Epithelial cell of esophagus (primary cell): ENCODE measurements at places on chromosomes 2 and 18.

DNA sequence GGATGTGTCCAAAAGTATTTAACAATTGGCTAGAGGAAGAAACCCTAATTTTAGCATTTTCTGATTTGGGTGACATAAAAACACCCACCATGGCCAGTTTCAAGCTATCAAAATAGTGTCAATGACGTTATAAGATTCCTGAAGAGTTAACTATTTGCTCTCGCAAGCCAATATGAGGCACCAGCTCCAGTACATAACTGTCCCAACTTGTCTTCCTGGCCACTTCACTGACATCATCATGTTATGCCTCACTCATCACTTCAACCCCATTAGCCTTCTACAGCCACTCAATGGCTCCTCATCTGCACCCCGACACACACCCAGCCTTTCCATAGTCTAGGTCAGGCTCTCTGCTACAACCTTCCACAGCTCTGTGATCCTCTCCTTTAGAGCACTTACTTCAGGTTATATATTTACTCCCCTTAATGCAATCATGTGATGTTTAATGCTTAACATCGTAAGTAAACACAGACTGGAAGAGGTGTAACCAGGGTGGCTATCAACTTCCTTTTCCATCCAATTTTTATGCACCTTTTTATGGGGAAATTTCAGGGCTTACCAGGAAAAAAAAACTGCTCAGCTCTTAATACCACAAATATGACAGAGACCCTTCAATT lies 158.7 kb downstream of the VWC2L start:
- peak; percentile 82 for DNase-seq

DNA sequence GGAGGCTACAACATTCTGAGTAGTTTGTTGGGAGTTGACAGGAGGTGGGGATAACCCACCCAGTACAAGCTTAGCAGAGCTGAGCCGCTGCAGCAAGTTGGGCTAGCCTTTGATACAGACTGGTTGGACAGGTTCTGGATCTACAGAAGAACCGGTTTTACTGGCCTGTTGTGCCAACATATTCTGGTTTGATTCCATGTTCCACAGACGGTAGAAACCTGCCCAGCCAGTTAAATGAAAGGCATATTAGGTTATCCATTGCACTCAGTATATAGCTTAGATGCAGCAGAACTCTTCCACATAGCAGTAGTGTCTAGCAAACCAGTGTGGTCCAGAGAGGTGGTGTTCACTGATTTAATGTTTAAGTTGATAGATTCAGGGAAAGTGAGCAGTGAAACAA lies 19.3 kb upstream of the RBBP8 start:
- peak; percentile 99 for DNase-seq

- DNase-seq = no peak
These were observed 363.4 kb upstream of the GCFC2 start for GRCh38 chr2:76073992-76074604.

- DNase-seq = no peak
These were observed 27.2 kb downstream of the IL1R2 start for GRCh38 chr2:102018823-102019445.

- DNase-seq = no peak
These were observed 81.4 kb downstream of the SNTG2 start for GRCh38 chr2:1032030-1032429.

GRCh38 chr2:187051350-187051749 lies 202.4 kb upstream of the ZSWIM2 start:
- no peak for DNase-seq

DNA sequence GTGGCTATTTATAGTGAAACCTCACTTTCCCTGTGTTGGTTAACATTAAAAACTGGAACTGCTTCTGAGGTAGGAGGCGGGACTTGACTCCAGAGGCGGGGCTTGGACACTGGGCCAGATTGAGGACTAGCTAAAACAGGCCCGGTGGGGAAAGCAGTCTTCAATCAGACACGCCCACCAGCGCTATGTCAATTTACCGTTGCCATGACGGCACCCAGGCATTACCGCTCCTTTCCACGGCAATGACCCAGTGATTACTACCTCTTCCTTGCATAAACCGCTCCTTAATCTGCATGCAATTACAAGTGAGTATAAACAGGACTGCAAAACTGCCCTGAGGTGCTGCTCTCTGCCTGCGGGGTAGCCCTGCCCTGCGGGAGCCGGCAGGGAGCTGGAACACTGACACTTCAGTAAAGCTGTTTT lies 35.3 kb downstream of the LRRFIP1 start:
- DNase-seq = peak; percentile 92

GRCh38 chr2:120503793-120504571 lies 158.0 kb downstream of the INHBB start:
- DNase-seq = peak; percentile 75
